ENCODE measurements at places on chromosomes 4 and X.
A peak's percentile ranks its signal among the peaks of the same experiment; 100 is the strongest.

DNA sequence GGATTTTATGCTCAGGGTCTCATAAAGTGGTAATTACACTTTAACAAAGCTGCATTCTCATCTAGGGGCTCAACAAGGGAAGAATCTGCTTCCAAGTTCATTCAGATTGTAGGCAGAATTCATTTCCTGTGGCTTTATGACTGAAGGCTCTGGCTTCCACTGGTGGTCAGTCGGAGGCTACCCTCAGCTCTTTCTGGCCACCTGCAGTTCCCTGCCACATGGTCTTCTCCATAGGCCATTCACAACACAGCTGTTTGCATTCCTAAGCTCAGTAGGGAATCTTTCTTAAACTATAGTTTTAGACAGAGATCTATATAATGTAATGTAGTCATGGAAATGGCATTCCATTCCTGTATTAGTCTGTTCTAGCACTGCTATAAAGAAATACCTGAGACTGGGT lies 973.0 kb upstream of the SLIT2 start:
- no peak for DNase-seq

DNA sequence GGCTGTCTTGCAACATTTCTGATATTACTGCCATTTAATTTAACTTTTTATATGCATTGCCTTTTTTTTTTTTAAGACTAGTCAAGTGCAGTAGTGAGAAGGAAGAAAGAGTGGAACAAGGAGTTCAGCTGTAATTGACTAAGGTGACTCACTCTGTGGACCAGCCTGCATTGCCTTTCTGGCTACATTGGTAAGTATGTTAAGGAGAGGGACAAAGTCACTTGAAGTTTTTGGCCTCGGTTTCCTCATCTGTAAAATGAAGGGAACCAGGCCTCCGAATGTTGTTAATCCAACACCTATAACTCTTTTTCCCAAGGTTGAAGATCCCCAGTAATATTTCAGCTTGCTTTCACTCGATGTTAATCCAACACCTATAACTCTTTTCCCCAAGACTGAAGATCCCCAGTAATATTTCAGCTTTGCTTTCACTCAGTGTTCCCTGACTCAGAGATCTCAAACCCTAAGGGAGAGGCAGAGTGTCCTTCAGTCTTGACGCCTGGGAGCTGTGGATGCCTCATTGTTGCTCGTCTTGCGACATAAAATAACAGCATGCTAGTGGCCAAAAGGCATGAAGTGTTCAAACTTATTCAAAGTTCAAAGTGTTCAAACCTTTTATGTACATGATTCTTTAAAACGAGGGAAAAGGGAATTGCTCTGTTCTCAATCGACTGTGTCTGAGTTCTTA lies 102.0 kb downstream of the SORBS2 start:
- no peak for DNase-seq

GRCh38 chr4:886244-886643 lies 45.9 kb downstream of the GAK start:
- no peak for DNase-seq

- no peak for DNase-seq
Observed at GRCh38 chr4:140344101-140344500, 29.3 kb upstream of the SCOC start.

- no peak for DNase-seq
Observed at GRCh38 chr4:97639961-97640360, 503.3 kb downstream of the STPG2 start.

- no peak for DNase-seq
Observed at GRCh38 chr4:6916587-6917460, 7.2 kb downstream of the TBC1D14 start.

GRCh38 chrX:132749406-132749805 lies 209.0 kb downstream of the HS6ST2 start:
- DNase-seq: no peak

DNA sequence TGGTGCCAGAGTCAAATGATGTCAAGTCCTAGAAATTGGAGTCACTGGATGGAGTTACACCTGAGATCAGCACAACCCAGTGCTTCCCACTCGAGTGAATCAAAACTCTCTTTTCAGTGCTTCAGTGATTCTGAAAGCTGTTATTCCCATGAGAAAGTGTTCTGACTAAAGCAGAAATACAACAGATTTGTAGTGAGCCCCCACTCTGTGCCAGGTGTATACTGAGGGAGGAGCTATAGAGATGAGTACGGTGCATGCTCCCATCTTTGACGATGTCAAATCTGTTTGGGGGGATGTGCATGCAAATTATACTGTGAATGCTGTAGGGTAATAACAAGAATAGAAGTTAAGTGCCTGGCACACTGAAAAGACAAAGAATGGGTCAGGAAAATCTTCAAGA lies 330.2 kb downstream of the HS3ST1 start:
- DNase-seq: no peak

GRCh38 chr4:184818216-184818564 lies 7.6 kb downstream of the ACSL1 start:
- no peak for DNase-seq

- DNase-seq: peak; percentile 26
Observed at GRCh38 chr4:108360754-108361445, 192.2 kb upstream of the LEF1 start.

GRCh38 chr4:17024425-17024824 lies 126.0 kb upstream of the LDB2 start:
- no peak for DNase-seq

- no peak for DNase-seq
Observed at GRCh38 chr4:48639807-48640206, 140.3 kb downstream of the FRYL start.

DNA sequence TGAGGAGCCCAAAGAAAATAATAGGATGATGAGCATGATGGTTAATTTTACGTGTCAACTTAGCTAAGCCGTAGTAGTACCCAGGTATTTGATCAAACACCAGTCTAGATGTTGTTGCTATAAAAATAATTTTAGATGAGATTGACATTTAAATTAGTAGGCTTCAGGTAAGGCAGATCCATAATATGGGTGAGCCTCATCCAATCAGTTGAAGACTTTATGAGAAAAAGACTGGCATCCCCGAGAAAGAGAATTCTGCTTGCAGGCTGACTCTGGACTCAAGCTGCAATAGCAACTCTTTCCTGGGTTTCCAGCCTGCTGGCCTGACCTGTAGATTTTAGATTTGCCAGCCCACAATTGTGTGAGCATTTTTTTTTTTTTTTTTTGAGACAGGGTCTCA lies 192.8 kb upstream of the LNX1 start:
- DNase-seq: no peak

DNA sequence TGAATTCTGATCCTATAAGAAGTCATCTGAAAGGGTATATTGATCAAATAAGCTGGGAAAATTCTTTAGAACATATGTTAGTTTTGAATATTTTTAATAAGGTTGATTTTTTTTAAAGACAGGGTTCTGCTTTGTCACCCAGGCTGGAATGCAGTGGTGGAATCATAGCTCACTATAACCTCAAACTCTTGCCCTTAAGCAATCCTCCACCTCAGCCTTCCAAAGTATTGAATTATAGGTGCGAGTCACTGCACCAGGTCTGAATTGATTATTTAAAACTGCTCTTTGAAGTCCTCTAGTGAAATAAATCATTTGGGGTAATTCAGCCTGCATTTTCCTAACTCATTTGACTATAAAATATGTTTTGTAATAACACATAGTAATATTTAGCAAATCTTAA lies 812.3 kb downstream of the PDHA2 start:
- DNase-seq: no peak

DNA sequence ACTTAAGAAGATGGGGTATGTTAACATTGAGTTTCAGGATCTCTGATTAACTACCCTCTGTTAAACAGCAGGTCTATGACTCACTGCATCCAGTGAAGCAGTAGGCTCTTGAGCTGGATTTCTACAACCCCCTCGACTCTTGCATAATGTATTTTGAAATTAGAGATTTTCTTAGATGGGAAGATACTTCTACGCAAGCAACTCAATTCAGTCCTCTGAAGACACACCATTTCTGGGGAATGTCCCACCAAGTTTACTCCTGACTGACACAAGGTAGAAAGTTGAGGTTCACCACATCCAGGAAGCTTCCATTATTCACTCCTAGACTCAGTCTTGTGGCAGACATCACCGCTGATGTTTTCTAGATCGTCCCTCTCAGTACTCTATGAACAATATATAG lies 12.9 kb downstream of the PALLD start:
- DNase-seq: no peak

DNA sequence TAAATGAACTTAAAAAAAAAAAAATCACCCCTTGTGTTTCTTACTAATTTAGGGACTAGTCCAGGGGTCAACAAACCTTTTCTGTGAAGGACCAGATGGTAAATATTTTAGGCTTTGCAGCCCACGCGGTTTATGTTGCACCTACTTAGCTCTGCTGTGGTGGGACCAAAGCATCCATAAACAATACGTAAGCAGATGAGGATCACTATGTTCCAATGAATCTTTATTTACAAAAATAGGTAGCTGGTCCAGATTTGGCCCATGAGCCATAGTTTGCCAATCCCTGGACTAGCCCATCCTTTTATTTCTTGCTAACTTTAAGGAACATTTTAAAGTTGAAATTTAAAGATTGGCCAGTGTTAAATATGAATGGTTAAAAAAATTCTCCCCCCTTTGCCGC lies 95.3 kb downstream of the AFF1 start:
- no peak for DNase-seq

- DNase-seq: no peak
Observed at GRCh38 chr4:5082376-5082775, 31.1 kb downstream of the STK32B start.

DNA sequence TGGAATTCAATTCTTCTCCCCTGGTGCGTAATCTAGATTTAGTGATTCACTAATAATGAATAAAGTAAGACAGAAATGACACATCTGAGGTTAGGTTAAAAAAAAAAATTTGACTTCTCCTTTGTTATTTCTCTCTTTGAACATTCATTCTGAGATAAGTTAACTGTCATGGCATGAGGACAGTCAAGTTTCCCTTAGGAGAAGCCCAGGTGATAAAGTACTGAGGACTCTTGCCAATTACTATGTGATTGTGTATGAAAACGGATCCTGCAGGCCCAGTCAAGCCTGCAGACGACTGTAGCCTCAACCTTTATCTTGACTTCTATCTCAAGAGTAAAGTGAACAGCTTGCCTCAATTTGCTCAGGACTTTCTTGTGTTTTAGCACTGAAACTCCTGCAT lies 293.2 kb downstream of the PRR32 start:
- no peak for DNase-seq

GRCh38 chrX:130715299-130715698 lies 187.7 kb downstream of the ENOX2 start:
- DNase-seq: no peak

DNA sequence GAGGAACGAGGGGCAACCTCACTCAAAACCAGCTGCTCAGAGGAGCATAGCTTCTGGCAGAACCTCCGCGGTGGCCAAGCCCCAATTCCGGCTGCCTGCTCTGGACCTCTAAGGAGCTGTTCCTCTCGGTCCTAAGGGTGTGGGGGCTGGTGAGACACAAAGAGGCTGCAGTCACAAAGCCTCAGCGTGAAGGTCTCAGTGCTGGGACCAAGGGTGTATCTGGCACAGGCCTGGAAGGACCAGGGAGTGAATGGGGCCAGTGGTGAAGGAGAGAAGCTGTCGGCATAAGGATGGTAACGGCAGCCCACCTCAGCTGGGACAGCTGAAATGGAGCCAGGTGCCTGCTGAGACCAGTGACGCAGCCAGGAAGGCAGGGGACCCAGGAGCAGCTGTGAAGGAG lies 5.3 kb downstream of the PDE6B start:
- no peak for DNase-seq

- no peak for DNase-seq
Observed at GRCh38 chr4:155629956-155630355, 36.7 kb upstream of the GUCY1A1 start.

- DNase-seq: no peak
Observed at GRCh38 chrX:30513284-30513683, 64.3 kb downstream of the TASL start.

DNA sequence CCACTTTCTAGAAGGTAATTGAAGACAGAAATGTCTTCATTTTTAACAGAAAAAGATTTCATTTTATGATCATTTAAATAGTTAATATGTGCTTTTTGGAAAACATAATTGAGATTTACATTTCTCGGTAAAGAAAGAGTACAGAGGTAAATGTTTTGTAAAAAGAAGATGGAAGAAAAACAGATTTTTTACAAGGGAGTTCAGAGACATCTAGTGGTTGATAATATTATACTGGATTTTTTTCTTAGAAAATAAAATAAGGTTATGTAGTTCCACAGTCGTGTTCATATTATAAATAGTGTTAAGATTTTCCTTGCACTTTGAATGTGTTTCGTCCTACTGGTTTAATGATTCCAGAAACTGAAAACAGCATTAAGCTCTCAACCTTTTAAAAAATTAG lies 60.6 kb downstream of the SMARCA1 start:
- no peak for DNase-seq

DNA sequence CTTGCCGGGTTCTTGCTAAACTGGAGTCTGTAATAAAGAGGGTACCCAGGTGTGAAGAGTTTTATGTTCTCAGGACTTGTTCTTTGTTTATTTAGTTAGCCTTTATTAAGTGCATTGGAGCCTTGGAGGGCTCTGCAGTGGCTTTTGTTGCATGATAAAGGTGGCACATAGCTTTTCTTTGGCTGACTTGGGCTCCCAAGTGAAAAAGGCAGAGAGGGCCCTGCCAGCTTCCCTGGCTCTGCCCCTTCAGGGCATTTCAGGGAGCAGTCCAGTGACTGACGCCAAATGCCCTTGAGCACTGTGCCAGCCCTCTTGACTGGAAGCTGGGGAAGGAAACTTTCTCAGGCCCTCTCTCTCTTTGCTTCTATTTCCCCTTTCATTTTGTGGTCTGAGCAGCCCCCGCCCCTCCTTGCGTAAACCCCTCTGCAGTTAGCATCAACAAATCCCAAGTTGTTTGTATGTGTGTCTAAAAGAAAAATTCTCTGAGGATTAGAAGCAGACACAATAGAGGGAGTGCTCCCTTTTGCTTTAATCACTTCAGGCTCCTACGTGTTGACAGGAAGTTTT lies 152.2 kb downstream of the NHS start:
- DNase-seq: no peak

GRCh38 chr4:83208371-83209365 lies 75.9 kb downstream of the COQ2 start:
- DNase-seq: no peak

Data from nephron progenitor cell (in vitro differentiated cells).